ENCODE measurements at places on chromosomes 2 and 18.

DNA sequence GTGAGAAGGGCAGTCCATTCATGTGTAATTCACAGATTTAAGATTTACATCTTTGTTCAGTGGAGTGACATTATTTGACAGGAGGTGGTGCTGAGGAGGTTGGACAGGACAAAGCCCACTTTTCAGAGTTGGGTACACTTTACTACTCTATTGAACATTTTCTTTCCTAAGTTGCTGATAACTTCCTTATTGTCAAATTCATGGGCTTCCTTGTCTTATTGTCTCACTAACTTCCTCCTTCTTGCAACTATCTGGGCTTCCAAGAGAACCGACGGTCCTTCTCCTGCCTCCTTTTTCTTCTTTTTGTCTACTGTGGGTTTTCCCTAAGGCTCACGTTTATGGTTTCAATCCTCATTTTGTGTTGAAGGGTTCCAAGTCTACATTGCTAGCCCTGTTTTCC is 67.7 kb upstream of the DNMT3A start:
- DNase-seq: no peak

GRCh38 chr2:105403783-105404698 is 5.2 kb upstream of the FHL2 start:
- no peak for DNase-seq

- no peak for DNase-seq
These were observed 320.0 kb downstream of the LRATD1 start for GRCh38 chr2:14952400-14952963.

DNA sequence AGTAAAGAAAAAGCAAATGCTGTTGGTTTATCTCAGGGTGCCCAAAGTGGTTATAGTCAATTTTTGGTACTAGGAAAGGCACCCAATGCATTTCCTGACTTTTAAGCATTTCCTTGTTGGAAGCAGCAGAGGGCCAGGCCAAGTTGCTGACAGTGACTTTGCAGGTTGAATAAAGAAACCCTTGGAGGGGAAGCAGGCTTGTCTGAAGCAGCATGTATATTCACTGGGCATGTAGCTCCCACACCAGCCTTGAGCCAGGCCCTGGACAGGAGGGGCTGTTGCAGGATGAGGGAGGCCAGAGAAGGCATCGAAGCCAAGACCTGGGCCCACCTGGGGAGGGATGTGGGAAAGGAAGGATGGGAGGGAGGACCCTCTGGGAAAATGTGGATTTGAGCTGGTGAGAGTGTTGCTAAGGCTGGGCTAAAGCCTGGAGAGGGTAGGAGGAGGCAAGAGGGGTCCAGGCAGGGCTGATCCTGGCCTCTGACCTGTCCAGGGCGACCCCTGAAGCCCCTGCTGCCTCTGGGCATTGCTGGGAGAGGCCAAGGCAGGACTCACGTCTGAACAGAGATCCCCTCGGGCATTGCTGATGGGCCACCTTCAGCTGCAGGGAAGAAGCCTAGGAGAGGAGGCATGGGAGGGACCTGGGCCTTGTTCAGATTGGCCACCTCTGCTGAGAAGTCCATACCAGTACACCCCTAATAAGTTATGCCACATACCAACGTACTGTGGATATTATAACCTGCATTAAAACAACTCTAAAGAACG is 79.6 kb downstream of the STPG4 start:
- no peak for DNase-seq

All from stimulated activated CD8-positive, alpha-beta memory T cell treated with anti-CD3 and anti-CD28 coated beads, Interleukin-7, amount 100 ng/mL, for 1 hour (primary cell).